ENCODE measurements at places on chromosomes 7 and 10.

- no peak for DNase-seq
These were observed 1038.3 kb downstream of the LRMDA start for GRCh38 chr10:76469675-76470074.

DNA sequence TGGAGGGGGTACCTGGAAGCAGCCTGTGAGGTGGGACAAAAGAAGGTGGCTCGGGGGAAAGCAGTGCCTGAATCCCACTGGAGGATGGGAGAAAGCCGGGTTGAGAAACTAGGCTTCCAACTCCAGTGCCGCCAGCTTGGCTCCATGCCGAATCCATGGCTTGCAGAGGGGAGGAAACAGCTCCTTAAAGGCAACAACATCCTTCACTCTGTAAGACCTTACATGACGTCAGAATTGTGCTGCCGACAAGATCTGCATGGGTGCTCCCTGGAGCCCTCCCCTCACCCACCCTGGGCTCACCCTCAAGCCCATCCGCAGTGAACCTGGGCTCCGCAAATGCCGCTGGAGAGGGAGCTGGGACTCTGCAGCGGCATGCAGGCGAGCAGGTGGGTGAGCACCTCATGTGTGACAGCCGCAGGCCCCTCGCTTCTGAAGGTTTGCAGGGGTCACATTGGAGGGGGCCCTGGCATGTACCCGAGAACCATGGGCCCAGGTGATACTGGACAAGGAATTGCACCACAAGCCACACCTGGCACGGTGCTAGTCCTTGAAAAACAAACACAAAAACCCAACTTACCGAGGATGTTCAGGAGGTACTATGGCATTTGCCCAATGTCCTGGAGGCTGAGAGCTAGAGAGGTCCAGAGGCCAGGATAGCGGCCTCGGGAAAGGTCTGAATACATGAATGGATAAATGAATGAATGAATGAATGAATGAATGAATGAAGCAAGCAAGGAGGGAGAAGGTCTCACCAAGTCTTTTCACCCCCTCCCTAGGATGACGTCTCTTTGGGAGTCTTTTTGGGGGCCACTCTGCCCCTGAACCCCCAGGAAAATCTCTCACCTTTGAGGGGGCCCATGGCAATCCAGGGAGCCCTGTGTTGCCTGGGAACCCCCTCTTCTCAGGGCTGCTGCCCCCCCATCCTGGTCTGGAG lies 238.6 kb upstream of the SHH start:
- DNase-seq, result no peak

GRCh38 chr10:97407211-97407951 lies 6.2 kb upstream of the RRP12 start:
- no peak for DNase-seq

GRCh38 chr7:28643188-28643569 lies 230.9 kb downstream of the CREB5 start:
- peak; percentile 27 for DNase-seq

DNA sequence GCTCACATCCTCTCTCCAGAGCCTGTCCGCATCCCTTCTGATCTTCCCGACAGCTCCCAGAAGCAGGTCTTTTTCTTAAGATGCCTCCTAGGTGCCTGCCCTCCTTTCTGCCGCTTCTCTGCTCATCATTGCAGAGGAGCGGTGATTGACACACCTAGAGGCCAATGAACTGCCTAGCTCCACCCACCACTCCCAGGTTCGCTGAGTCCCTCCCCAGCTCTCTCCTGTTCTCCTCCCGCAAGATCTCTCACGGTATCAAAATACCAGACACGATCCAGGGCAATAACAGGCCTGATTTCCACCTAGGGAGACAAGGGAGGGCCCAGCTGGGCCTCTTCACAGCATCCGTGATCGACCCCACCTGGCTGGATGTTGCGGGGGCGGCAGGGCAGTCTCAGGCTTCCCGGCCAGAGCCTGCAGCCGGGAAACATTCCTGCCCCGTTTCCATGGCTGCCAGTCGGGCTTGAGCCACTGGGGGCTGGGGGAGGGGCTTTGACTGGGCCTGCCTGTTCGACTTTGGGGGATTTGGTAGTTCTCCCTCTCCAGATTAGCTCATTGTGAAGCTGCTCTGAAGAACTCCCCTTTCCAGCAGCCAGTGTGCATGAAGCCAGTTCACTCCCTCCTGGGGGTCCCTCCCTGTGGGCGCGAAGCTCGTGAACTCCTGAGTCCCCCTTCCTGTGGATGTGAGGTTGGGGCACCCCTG lies 373.5 kb downstream of the RPS24 start:
- peak; percentile 81 for DNase-seq

DNA sequence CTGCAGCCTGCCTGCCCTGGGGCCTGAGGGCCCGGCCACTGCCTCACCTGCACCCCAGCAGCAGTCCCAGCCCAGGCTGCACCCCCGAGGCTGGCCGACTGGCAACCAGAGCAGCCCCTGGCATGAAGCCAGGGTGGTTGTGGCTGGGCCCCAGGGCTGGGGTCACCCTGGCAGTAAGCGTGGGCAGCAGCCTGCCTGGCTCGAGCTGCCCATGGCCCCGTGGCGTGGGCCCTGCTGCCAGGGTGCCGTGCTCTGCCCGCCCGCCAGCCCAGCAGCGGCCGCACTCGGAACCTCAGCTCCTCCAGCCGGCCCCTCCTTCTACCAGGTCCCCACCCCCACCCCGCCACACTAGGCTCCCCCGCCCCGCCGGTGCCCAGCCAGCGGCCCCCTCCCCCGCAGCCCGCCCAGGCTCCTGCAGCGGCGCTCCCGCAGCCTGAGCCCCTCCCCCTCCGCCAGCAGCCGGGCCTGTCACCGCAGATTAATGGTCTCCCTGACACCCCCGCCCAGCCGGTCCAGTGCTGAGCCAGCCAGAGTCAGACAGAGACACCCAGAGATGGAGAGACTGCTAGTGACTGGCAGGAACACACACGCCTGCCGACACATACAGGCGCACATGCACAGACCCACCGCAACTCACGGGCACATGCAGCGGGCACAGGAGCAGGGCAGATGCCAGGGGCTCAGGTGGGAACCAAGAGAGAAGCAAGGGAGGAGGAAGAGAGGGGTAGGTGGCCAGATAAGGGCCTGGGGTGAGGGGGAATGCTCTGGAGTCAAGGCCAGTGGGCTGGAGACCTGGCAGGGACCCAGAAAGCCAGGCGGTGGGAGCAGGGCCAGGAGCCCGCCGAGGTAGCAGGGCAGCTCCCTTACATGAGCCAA lies 22.4 kb downstream of the KCNH2 start:
- DNase-seq, result no peak

- no peak for DNase-seq
These were observed 41.8 kb downstream of the ASZ1 start for GRCh38 chr7:117385363-117386109.

- no peak for DNase-seq
These were observed 239.6 kb downstream of the SKIDA1 start for GRCh38 chr10:21285742-21286331.

DNA sequence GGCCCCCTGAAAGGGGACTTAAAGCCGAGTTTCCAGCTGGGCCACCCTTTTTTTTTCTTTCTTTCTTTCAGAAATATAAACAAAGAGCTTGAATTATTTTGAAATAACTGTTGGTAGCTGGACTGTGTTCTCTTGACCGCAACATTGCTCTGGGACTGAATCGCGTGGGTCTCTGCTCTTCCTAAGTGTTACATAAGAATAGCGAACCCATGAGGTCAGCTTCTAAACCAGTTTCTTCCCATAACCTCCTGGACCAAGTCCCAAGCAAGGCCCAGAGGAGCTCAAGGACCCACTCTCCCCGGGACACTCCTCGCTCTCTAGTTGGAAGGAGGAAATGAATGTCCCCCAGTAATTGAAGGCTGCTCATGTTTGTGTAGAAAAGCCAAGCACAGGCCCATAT lies 91.1 kb downstream of the CXCL12 start:
- DNase-seq, result no peak

Data from fibroblast of skin of left biceps (primary cell).